ENCODE measurements at places on chromosomes 5 and 9.

DNA sequence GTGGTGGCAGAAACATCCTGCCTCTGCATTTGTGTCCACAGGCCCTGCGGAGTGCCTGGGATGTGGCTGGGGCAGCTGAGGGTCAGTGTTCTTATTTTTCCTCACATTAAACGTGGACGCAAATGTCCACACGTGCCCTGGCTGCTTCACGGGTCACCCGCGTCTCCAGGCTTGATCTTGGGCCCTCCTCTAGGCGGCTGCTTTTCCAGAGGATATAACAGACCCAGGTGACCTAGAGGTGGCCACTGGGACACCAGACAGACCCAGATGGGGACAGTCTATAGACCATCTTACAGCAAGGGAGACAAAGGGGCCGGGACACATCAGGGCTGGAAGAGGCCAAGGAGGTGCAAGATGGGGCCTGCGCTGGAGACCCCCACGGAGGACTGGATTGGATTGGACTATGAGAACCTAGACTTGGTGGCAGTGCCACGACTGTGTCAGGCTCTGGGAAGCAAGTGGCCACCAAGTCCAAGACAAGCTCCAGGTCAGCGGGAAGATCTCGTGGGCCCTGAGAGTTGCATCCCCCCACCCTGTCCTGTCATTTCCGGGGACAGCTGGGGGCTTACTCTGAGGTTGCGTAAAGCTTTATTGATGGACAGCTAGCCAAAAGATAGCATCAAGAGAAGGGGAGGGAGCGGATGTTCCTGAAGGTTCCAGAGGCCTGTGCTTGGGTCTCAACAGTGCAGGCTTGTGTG lies 6.9 kb downstream of the WNK2 start:
- DNase-seq = no peak

DNA sequence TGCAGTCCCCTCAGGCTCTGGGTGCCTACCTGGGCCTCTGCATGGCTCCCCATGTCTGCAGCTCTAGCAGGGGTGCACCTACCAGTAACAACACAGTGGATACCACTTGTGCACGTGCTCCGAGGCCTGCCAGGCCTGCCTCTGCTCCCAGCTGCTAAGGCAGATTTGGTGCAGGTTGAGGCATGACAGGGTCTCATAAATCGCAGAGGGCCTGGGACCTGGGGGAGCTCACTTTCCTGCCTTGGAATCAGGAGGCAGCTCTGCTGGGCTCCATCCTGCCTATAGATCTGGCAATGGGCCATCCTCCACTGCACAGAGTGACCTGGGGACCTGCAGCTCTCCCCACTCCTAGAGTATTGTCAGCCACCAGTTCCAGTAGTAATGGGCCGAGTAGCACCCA lies 121.9 kb upstream of the CXCL14 start:
- no peak for DNase-seq

GRCh38 chr9:9921805-9922204 lies 691.0 kb downstream of the PTPRD start:
- DNase-seq = no peak

DNA sequence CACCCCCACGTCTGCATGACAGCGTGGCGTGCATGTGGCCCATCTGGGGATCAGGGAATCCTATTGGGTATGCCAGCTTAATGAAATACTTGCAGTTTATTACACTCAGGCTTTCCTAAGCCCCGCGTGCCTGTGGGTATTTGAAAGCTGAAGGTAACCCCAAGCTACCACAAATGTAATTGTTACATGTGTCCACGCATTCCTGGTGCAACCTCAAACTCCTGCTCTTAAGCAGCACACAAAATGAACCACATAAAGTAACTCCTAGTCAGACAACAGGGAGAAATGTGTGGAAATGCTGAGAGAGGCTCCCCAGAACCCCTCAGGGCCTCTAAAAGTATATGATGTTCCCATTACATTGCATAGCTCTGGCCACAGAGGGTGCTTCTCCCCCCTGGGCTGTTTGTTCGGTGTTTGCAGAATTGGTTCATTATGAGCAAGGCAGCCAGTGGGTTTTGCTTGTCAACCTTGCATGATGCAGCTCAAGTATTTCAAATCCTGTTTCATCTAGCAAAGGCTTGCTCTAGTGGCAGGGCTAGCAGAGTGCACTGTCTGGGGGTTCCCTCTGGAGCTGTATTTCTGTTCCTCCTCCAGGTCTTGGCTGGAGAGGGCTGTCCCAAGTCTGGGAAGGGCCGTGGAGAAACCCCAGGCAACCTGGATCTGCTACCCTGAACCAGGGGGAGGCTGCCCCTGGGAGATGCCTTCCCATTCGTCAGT lies 1.8 kb upstream of the DCANP1 start:
- DNase-seq = no peak

DNA sequence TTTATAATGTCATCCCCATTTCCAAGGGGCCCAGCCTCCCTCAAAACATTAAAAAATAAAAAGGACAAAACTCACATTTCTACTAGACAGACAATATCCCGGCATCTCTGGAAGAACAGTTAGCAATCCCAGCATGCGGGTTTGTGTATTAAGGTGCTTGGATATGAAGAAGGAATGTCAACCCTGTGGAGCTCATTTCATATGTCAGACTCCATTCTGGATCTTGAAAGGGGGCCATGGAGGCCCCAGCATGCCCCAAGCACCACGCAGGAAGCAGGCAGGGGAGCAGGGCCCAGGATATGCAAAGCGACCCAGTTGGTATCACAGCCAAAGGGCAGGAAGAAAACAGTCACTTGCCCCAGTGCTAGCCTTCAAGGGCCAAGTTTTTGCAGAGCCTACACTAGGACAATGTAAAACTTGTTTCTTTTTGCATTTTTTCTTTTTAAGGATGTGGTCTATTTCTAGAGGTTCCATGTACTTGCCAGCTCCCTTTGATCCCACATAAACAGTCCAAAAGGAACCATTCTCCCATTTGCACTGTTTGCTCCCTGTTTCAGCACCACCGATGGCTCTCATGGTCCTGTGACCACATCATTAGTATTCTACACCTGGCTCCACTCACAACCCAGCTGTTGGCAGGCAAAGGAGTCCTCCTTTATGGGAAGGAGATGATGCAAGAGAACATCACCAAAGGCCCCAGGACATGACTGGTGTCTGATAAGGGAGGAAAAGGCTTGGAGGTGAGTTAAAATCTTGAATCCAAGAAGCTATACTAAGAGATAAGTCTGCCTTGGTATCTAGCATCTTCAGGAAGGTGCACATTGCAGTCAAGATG lies 58.3 kb downstream of the FGF1 start:
- no peak for DNase-seq

DNA sequence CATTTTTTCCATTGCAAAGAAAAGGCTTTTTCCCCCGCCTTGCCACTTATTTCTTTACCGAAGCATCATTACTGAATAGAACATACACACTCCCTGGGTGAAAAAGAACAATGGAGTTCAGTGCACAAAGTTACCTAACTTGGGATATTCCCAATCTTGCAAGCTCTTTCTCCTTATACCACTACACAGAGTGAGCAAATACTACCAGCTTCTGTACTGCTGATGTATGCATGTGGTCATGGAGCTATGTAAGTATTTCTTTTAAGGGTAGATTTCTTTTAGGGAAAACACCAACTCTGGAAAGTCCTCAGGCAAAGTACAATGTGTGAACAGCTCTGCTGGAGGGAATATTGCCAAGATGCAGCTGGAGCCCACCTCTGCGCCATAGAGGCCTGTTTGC lies 81.1 kb downstream of the AOPEP start:
- no peak for DNase-seq

GRCh38 chr9:109466623-109467590 lies 31.2 kb downstream of the PTPN3 start:
- DNase-seq = no peak

DNA sequence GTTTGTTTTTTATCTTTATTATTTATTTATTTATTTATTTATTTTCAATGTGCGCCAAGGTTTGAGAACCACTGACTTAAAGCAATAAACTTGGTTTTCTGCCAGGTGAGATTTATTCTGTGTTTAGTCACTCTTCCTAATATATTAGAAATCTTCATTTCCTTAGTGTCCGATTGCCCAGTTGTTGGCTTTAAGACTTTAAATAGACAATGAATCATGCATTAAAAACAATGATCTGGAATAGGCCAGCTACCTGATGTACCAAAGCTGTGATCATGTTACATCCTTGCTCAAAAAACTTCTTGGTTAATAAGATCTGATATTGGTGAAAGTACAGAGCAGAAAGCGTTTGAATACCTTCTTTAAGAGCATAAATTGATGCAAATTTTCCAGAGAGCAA lies 52.1 kb upstream of the ERBIN start:
- no peak for DNase-seq

DNA sequence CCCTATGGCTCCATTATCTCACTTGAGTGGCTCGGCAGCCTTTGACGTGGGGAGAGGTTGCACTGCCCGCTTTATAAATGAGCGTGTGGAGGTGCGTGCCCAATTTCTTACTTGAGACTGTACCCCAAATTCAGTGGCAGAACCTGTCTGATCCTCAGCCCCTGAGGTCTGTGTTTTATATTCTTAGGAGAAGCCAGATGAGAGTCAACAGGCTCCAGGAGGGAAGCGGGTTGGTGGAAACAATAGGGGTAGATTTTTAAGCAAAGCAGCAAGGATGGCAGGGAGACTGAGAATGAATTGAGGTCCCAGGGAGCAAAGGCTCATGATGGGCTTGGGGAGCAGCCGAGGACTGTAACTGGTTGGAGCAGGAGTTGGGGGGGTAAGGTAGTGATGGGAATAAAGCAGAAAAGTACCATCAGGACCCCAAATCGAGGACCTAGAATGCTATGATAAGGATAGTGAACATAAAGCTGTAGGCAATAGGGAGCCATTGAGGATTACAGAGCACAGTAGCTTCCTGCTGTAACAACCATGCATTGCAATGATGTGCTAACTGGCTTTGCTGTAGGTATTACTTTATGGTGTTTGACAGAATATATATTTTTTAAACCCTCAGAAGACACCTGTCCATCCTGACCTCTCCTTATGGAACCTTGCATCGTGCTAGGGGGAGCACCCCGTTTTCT lies 43.1 kb upstream of the DAB2IP start:
- no peak for DNase-seq

GRCh38 chr5:132445930-132446329 lies 44.6 kb downstream of the IRF1 start:
- DNase-seq = no peak

DNA sequence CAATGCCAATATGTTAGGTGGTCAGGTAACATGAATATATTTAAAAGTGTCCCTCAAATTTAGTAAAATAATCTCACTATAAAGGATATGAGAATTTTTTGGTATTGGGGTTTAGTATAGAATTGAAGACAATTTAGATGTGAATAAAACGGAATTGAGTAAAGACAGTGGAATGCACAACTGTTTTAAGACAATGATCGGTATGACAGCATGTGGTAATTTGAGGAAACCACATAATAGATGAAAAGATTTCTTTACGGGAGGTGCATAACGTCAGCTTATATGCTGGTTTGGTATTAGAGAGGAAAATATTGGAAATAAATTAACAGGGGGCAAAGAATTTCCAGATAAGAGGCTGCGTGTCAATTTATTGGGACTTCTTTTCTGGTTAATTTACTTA lies 1043.2 kb downstream of the CDH18 start:
- no peak for DNase-seq

DNA sequence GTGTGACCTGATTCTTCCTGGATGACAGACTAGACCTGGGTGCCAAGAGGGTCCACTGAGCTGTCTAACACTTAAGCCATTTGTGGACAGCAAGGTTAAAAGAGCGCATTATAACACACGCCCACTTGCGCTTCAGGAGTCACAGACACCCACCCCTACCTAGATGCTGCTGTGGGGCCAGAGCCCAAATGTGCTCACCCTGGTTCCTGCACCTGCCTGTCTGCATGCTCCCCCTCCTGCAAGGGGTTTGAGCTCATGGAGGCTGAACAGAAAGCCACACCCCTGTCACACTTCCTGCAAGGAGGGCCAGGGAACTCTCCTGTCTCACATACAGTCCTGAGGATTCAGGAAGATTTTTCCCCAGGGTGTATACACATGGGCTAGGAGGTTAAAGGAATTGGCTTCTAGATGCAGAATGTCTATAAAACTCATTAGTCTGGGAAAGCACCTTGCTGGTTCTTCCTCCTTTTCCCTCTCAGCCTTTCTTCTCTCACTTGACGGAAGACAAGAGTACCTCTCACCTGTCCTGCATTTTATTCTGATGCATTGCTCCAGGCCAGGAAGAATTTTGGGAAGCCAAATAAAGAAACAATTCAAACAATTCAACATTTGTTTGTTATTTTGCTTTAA lies 87.4 kb upstream of the LHFPL2 start:
- no peak for DNase-seq

DNA sequence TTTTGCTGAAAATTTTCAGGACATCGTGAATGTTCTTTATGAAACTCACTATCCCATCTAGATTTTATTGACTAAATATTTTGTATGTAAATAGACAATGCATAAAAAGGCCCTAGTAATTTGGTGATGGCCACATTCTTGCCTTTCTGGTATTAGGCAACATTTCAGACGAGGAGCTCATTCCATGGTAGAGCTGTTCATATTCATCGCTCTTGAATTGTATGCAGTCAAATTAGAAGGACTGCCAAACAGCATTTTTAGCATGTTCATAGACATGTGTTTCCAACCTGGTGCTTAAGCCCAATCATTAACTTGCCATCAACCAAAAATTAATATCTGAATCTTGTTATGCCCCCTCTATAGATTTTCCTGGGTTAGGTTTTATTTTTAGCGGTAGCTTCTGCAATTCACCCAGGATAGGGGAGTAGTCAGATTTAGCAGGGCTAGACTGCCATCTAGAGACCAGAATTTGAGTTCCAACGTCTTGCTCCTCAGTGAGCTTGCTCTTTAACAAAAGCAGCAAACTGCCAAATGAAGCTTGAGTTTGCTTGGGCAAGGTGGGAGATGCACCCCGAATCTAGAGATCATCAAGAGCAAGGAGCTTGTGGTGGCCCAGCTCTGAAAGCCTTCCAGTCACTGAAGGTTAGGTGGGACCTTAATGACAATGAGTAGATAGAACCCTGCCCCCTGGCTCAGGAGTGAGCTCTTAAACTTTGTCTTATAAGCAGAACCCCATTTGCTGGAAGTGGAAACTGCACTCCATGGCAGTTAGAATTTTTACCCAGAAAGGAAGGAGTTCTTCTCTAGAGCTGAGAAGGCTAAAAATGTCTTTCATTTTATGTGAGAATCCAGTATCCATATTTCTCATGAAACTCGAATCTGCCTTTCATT lies 456.2 kb downstream of the RASEF start:
- peak; percentile 17 for DNase-seq

GRCh38 chr9:87569518-87569917 lies 71.9 kb downstream of the DAPK1 start:
- no peak for DNase-seq

DNA sequence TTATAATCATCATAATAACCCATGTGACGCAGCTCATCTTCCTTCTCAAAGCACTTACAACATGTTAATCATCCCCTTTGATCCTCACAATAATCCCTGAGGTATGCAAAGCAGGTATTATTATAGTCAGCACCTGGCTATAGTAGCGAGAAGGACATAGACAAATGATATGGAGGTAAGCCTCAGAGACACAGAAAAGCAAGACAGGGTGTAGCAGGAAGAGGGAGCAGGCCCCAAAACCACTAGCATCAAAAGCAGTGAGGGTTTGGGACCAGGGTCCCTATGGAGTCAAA lies 139.2 kb upstream of the SLC30A5 start:
- no peak for DNase-seq

DNA sequence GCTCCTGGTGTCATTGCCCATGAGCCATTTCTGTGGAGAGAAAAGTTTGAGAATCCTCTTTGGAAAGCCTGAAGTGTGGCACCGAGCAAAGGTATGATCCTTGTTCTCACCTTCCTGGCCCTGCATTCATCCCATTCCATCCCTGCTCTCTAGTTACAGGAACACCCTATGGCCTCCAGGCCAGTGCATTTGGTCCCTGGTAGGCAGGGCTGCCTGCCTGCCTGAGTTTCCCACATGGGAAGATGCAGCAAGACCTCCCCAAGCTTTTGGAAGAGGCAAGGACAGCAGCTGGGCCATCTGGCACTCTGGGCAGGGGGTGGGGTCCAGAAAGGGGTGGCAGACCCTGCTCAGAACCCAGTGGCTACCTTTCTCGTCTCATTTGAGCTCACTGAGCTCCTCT lies 24.5 kb downstream of the IGIP start:
- no peak for DNase-seq
